ENCODE measurements at places on chromosomes 5 and 9. TPM values are rescaled to one million over a fixed set of nuclear protein-coding genes. Genes with fewer than 3 reads are reported as not detected.

SH3RF2 gene
- not detected for polyA plus RNA-seq

GMCL2 gene
- polyA plus RNA-seq: not detected

ARL14EPL gene
- not detected for polyA plus RNA-seq

MORN5 gene
- polyA plus RNA-seq: not detected

FGFR4 gene
- not detected for polyA plus RNA-seq

RLN1 gene
- 0.40 TPM for polyA plus RNA-seq

PCDHGB4 gene
- polyA plus RNA-seq: 0.15 TPM

SHB gene
- 0.55 TPM for polyA plus RNA-seq

PROB1 gene
- polyA plus RNA-seq: 0.80 TPM

AK1 gene
- not detected for polyA plus RNA-seq

C9orf152 gene
- not detected for polyA plus RNA-seq

PHF24 gene
- not detected for polyA plus RNA-seq

TIMD4 gene
- polyA plus RNA-seq: not detected

INSL4 gene
- polyA plus RNA-seq: not detected

LHX2 gene
- not detected for polyA plus RNA-seq

PTGES gene
- polyA plus RNA-seq: not detected

CA9 gene
- polyA plus RNA-seq: not detected

OR13J1 gene
- polyA plus RNA-seq: not detected

PCDHB16 gene
- not detected for polyA plus RNA-seq

ANKRD33B gene
- 2.1 TPM for polyA plus RNA-seq

SERF1A gene
- 3.1 TPM for polyA plus RNA-seq

PCDHAC1 gene
- not detected for polyA plus RNA-seq

FUT7 gene
- polyA plus RNA-seq: 2.0 TPM

PAX5 gene
- polyA plus RNA-seq: 17.1 TPM

FAM221B gene
- polyA plus RNA-seq: not detected

WNK2 gene
- not detected for polyA plus RNA-seq

DCTN3 gene
- polyA plus RNA-seq: 118 TPM

SPATA31E1 gene
- not detected for polyA plus RNA-seq

PCDHB6 gene
- polyA plus RNA-seq: not detected

UAP1L1 gene
- polyA plus RNA-seq: 6.0 TPM

INSL6 gene
- not detected for polyA plus RNA-seq

ZFP2 gene
- 0.71 TPM for polyA plus RNA-seq

ARHGEF37 gene
- not detected for polyA plus RNA-seq

SRD5A1 gene
- polyA plus RNA-seq: 8.6 TPM

CXCL14 gene
- polyA plus RNA-seq: not detected

CAMK2A gene
- polyA plus RNA-seq: not detected

NRG2 gene
- 0.21 TPM for polyA plus RNA-seq

IL4 gene
- not detected for polyA plus RNA-seq

DIAPH1 gene
- 44.9 TPM for polyA plus RNA-seq

SLC12A7 gene
- polyA plus RNA-seq: 6.0 TPM

ROPN1L gene
- not detected for polyA plus RNA-seq

ATP10B gene
- polyA plus RNA-seq: not detected

TSLP gene
- not detected for polyA plus RNA-seq

ADAMTS19 gene
- not detected for polyA plus RNA-seq

PCDHB5 gene
- polyA plus RNA-seq: not detected

FCN2 gene
- polyA plus RNA-seq: not detected

CRHBP gene
- not detected for polyA plus RNA-seq

CNTFR gene
- polyA plus RNA-seq: not detected

RNF224 gene
- not detected for polyA plus RNA-seq

GRIN1 gene
- not detected for polyA plus RNA-seq

TBC1D9B gene
- 20.4 TPM for polyA plus RNA-seq

TMEM174 gene
- polyA plus RNA-seq: not detected

IRX4 gene
- polyA plus RNA-seq: not detected

GLRA1 gene
- not detected for polyA plus RNA-seq
